ENCODE measurements at places on chromosomes 3 and 15. TPM values are rescaled to one million over a fixed set of nuclear protein-coding genes. Genes with fewer than 3 reads are reported as not detected.

The HRG gene
- total RNA-seq: 0.16 TPM

The STAC gene
- total RNA-seq: 1.2 TPM

DNA sequence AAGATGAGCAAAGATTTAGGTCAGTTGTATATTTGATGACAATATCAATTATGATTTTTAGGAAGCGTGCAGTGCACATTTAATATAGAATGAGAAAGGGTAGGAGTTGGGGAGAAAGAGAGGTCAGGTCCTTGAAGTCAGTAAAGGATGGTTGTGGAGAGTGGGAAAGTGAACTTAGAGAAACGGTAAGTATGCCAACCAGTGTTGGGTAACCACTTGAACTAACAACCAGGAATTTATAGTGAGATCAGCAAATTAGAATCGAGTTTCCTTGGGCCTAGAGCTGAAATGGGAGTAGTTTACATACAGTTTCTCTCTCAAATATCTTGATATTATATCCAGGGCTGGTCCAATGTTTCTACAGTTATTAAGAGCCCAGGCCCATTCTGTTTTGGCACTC is 188.5 kb upstream of the RBMS3 start:
- DNase-seq: no peak

DNA sequence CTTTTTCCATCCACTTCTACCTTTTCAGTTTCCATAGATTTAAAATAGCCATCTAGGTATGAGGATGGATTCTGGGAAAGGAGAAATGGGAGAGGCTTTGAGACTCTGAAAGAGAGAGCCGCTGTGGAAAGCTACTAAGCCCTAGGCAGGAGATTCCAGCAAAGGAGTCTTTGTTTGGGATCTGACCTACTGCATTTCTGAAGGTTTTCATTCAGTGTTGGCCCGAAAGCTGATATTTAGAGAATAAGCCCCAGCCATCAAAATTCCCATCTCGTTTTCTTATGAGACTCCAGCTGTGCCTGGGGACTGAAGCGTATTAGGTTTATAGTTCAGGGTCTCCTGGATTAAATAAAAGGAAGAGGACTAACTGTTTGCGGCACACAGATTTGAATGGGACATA is 19.5 kb downstream of the LIPH start:
- DNase-seq: no peak

DNA sequence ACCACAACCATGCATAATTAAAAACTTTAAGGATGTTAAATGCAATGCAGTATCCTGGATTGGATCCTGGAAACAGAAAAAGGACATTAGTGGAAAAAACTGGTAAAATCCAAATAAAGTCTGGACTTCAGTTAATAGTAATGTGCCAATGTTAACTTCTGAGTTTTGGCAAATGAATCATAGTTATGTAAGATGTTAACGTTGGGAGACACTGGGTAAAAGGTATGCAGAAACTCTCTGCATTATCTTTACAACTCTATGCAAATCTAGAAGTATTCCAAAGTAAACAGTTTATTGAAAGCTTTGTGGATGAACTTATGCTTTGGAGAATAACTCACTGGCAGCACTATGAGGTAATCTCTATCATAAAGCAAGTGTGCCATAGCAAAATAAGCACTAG is 357.4 kb downstream of the RORA start:
- DNase-seq: peak; percentile 24
